Ovary (tissue), 10 donors: ENCODE measurements at places on chromosomes 12 and 14. TPM values are rescaled to one million over a fixed set of nuclear protein-coding genes. Genes with fewer than 3 reads are reported as not detected.

DNA sequence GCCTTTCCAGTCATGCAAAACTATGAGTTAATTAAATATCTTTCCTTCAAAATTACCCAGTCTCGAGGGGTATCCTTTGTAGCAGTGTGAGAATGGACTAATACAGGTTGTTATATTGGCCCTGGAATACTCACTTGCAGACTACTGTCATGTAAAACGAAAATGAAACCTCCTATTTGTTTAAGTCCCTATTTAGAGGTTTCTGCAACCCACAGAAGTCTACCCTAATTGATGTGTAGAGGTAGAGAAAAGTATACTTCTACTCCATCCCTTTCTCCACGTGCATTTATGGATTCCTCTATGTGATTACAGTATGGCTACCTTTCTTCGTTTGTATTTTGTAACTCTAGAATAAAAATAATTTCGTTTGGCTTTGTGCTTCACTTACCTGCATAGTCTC, 371.1 kb downstream of the FSCB start:
- no peak for DNase-seq

- no peak for DNase-seq
Measured at GRCh38 chr12:76242813-76243550, 105.2 kb downstream of the BBS10 start.

DNA sequence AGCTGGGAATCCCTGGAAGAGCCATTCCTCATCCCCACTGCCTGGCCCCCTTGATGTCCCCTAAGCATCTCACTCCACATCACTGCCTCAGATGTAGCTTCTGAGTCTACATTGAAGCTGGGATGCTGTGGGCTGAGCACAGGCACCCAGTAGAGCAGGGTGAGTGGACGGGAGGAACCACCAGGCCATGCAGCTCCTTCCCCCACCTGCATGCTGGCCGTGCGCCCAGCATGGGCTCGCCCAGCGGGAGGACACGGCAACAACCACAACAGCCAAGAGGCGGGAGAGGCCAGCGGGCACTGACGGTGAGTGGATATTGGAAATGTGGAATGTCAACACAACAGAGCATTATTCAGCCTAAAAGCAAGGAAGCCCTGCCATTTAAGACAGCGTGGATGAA, 310.9 kb downstream of the ADGRD1 start:
- DNase-seq = peak; percentile 56

DNA sequence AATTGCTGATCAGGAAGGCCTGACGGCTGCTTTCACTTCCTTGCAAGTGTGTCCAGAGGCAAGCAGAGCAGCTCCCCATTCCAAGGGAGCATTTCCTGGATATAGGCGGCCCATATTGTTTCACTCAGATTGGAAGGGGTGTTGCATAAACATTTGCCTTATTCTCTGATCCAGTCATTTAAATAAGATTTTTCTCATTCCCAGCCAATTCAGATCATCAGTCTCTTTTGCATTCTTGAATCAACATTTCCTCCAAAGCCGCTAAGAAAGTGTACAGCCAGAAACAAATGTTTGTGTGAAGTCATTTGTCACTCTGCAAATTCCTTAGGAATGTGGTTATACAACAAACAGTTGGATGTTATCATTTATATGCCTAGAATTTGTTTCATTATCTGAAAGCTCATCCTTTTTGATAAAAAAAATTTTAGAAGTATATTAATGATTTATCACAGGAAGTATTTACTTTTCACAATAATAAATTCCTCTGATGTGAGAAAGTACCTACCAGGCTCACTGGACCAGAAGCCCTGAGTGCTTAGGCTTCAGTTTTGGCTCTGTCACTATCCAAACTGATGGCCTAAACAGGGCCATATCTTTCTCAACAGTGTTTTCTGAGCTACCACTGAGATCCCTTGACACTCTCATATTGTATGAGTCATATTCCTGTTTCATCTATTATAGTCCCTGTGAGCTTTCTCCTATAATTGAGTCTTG, 379.6 kb downstream of the CCDC91 start:
- DNase-seq = no peak

- DNase-seq = no peak
Measured at GRCh38 chr12:1050059-1050707, 59.2 kb downstream of the ERC1 start.

GRCh38 chr12:130944878-130945277, 8.8 kb upstream of the ADGRD1 start:
- no peak for DNase-seq

The KRT8 gene
- 7.0 TPM for total RNA-seq

The STON2 gene
- total RNA-seq = 17.3 TPM
